Purkinje cell (primary cell): ENCODE measurements at places on chromosomes 2 and 18. TPM values are rescaled to one million over a fixed set of nuclear protein-coding genes. Genes with fewer than 3 reads are reported as not detected.

MOCOS gene
- polyA plus RNA-seq, result not detected in 2 replicates

VRK2 gene
- 0.70 and 0.81 TPM in 2 replicates for polyA plus RNA-seq

ALPG gene
- not detected in 2 replicates for polyA plus RNA-seq

CYP20A1 gene
- polyA plus RNA-seq, result 0.32 and 10.3 TPM in 2 replicates

KRTCAP3 gene
- polyA plus RNA-seq, result 2.8 and 12.7 TPM in 2 replicates

TBC1D8 gene
- 1.9 and 3.3 TPM in 2 replicates for polyA plus RNA-seq
